ENCODE measurements at places on chromosomes 12 and 14.

DNA sequence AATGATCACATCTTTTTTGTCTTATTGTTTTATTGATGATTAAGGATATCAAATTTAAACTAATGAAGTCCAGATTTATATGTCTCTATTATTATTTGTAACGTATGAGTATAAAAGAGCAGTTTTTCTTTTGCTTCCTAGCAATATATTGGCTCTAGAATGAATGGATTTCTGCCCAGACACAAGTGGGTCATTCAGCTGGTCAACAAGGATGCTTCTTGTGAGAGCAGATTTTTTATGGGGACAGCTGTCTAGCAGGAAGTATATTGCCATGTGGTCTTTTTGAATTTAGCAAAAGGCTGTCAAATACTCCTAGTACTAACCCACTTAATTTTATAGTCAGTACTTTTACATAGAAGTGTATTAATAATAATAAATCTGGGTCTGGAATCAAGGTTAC, 1071.1 kb upstream of the FLRT2 start:
- H3K4me1 ChIP-seq, result no peaks in the 10 kb centered on the region
- no peak for DNase-seq
- H3K27me3 ChIP-seq, result no peaks in the 10 kb centered on the region
- H3K4me3 ChIP-seq, result no peak overlapping the region
- H3K36me3 ChIP-seq, result no peaks in the 10 kb centered on the region
- H3K27ac ChIP-seq, result no peak overlapping the region

- no peaks in the 10 kb centered on the region for H3K4me1 ChIP-seq
- no peak overlapping the region for H3K27ac ChIP-seq
- H3K4me3 ChIP-seq, result no peak overlapping the region
Measured at GRCh38 chr12:73714655-73715054, 823.0 kb upstream of the ATXN7L3B start.

DNA sequence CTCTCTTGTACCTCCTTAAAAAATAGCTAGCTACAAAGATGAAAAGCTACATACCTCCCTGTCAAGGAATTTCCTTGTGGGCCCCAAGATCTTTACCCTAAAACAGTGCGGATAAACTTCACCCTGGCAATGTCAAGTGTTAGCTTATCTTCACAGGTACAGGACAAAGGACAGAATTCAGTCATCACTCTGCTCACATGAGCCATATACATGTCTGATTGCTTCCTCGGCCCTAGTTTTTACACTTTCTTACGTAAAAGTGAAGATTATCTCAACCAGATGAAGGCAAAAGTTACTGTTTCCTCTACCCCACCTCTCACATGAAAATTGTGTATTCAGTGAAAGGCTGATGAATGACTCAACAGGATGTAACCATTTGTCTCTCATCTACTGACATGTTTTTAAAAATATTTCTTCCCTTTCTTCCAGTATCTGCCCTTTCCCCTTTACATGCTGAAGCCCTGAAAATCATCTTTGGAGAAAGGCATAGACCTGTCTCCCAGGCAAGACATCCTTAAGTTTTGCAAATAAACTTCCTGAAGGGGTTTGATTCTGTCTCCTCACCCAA, 890.1 kb downstream of the GALC start:
- H3K4me3 ChIP-seq, result no peak overlapping the region
- H3K36me3 ChIP-seq, result no peaks in the 10 kb centered on the region
- no peak overlapping the region for H3K27ac ChIP-seq
- peak; percentile 77 for DNase-seq
- no peaks in the 10 kb centered on the region for H3K27me3 ChIP-seq
- peaks cover 2% of the 10 kb centered on the region for H3K4me1 ChIP-seq

- no peak overlapping the region for H3K4me3 ChIP-seq
- H3K27ac ChIP-seq, result no peak overlapping the region
- no peak for DNase-seq
- H3K27me3 ChIP-seq, result no peaks in the 10 kb centered on the region
- no peaks in the 10 kb centered on the region for H3K4me1 ChIP-seq
- no peaks in the 10 kb centered on the region for H3K36me3 ChIP-seq
Measured at GRCh38 chr14:69685716-69686115, 74.3 kb downstream of the SUSD6 start.

GRCh38 chr12:52038447-52038846, 12.8 kb upstream of the NR4A1 start:
- no peak for DNase-seq
- H3K4me3 ChIP-seq, result no peak overlapping the region
- H3K27me3 ChIP-seq, result no peaks in the 10 kb centered on the region
- no peak overlapping the region for H3K27ac ChIP-seq
- no peaks in the 10 kb centered on the region for H3K36me3 ChIP-seq
- H3K4me1 ChIP-seq, result peaks cover under 1% of the 10 kb centered on the region

DNA sequence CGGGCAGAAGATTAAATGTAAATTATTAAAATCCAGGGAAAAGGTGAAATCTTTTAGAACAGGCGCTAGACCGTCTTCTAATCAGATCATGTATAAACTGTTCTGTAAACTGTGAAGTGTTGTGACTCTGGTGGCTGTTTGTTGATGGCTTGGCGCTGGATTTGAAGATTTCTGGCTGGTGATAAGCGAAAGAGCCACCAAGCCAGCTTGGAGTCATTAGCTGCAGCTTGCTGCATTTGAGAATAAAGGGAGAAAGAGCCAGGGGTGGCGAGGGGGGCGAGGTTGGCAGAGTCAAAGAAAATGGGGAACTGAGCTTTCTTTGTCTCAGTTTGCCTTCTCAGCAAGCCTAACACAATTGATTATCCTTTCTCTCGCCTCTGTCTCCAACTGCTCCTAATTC, 8.0 kb downstream of the SYNDIG1L start:
- no peaks in the 10 kb centered on the region for H3K36me3 ChIP-seq
- DNase-seq, result no peak
- no peaks in the 10 kb centered on the region for H3K27me3 ChIP-seq
- H3K4me3 ChIP-seq, result no peak overlapping the region
- H3K27ac ChIP-seq, result peak overlapping the region; percentile 49

DNA sequence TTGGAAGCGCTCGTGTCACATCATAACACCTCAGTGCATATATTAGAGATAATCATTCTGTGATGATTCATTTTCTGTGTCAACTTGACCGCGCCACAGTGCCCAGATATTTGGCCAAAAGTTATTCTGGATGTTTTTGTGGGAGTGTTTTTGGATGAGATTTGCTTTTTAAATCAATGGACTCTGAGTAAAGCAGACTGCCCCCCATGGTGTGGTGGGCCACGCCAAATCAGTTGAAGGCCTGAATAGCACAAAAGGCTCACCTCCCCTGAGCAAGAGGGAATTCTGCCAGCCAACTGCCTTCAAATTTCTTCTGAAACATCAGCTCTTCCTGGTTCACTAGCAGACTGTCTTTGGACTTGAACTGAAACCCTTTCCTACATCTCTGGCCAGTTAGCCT, 24.6 kb upstream of the MAP3K9 start:
- no peaks in the 10 kb centered on the region for H3K4me1 ChIP-seq
- no peak overlapping the region for H3K27ac ChIP-seq
- no peak overlapping the region for H3K4me3 ChIP-seq
- no peaks in the 10 kb centered on the region for H3K36me3 ChIP-seq
- no peaks in the 10 kb centered on the region for H3K27me3 ChIP-seq
- DNase-seq, result no peak

DNA sequence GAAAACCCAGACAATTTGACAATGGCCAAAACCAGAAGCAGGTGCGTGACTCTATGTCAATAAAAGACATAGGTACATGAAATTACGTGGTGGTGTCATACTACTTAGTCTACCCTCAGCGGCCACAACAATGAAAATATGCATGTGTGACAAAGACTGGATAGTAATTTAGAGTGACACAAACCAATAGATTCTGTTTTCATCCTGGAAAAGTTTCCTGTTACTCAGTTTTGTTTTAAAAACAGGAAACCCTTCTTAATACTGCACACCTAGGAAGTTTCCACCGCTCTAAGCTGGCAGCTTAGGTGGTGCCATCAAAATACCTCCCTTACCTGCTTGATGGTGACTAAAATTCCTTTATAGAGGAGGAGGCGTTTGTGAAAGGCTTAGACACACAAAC, 15.1 kb downstream of the POU6F1 start:
- H3K27ac ChIP-seq, result no peak overlapping the region
- H3K4me1 ChIP-seq, result no peaks in the 10 kb centered on the region
- no peak for DNase-seq
- H3K27me3 ChIP-seq, result no peaks in the 10 kb centered on the region
